ENCODE measurements at places on chromosomes 13 and 19.

GRCh38 chr19:44846455-44847143, 502 bp downstream of the NECTIN2 start:
- DNase-seq = peak; percentile 44

DNA sequence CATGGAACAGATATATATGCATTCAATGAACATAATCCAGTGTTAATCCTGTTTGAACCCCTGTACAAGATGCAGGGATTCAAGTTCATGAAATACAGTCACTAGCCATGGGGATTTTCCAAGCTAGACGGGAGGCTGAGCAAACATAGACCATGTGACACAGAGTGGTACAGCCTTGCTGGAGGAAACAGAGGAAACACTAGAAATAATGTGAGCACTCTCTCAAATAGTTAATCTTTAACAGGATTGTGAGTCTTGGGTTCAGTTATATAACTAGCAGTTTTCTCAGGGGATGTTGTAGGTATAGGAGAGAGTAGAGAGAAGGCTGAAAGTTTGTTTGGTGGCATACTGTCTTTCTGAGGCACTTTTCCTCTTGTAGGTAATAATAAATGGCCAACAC, 13.9 kb upstream of the LGALS16 start:
- DNase-seq = no peak

DNA sequence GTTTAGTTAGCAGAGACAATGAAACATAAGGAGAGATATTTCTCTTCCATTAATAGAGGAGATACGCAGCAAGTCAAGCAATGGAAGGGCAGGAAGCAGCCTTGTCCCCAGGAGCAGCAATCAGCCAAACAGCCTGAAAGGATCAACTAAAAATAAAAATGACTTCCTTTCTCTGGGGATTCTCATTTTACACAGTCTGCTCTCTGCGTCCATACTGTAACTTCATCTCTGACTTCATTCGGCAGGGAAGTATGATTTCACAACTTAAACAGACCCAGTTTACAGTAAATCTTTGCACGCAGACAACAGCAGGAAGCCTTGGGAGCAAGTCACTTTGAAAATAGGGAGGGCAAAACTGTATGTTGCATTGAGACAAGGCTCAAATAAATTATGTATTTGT, 826.7 kb downstream of the DIAPH3 start:
- no peak for DNase-seq

DNA sequence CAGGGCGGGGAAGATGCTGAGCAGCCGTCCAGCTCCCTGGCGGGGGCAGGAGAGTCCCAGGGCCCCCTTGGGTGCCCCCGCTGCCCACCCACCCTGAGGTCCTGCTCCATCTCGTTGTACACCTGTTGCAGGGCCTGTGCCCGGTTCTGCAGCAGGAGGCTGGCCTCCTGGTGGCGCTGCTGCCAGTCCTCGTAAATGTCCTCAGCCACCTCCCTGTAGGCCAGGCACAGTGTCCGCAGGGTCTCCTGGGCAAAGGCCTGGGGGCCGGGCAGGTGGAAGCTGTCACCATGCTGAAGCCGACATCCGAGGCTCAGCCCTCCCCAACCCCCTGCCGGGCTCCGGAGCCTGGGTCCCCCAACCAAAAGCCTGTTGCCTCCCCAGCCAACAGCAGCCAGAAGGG, 20.2 kb downstream of the ATP8B3 start:
- no peak for DNase-seq

DNA sequence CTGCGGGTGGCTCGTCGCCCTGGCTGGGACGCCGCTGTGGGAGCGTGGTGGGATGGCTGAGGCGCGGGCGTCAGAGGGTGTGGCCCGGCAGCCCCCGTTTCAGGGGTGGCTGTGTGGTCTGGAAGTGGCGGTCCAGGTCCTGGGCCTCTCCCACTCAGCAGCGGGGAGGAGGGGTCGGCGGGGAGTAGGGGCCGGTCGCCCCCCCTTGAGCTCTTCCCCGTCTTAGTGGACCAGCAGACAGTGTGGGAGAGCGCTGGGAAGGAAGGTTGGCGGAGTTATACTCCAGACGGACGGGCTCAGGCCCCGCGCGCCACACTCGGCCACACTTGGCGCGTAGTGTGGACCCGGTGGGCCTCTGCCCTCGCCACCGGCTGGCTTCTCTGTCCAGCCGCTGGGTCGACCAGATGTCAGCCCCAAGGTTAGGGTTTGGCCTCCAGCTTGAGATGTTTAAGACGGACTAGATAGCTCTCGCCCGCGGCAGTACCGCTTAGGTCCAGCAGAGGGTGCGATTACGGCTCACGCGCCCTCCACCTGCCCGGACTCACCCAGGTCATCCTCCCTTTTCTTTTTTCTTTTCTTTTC, 21.7 kb upstream of the ZNF429 start:
- DNase-seq = no peak

DNA sequence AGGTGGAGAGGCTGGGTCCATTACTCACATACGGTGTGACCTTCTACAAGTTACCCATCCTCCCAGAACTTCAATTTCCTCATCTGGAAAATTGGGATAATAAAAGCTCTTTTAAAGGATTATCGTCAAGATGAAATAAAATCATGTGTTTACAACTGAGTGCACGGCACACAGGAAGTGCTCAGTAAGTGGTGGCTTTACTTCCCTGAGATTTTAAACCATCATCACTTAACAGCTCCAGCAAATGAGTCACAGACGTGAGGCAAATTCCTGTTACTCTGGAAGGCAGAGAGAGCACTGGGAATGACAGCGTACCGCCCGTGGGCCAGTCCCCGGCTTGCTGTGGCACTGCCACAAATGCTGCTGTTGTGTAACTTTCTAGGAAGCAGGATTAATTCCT, 64.1 kb downstream of the MRPL57 start:
- DNase-seq = peak; percentile 48

GRCh38 chr13:98353750-98354149, 176.7 kb upstream of the RNF113B start:
- DNase-seq = peak; percentile 37

DNA sequence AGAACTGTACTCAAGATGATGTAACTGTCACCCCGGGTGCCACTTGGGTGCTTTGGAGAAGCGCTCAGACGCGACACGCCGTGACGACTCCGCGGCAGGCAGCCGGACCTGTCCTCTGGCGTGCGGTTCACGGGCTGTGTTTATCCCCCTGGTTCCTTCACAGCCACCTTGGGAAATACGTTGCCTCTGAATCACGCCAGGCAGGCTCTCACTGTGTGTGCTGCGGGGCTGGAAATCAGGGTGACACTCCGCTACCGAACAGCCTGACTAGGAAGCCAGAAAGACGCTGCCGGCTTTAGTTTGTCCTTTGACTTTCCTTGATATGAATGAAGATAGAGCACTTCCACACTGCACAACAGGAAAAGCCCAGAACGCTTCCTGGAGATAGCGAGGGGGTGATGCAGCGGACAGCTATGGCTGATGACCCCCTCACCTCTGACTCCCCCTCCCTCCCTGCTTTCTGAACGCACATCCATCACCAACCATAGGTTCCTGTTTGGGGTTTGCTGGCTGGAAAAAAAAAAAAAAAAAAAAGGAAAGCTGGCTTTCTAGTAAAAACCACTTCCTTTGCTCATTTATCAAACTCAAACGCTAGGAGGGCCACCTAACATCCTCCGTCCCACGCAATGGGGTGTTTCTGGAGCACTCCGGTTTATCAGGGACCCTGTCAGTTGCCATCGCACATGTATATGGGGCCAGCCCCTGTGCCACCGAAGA, 3.7 kb upstream of the GP6 start:
- DNase-seq = no peak

- DNase-seq = peak; percentile 33
These were observed 472.7 kb downstream of the DIAPH3 start for GRCh38 chr13:59690857-59691500.

DNA sequence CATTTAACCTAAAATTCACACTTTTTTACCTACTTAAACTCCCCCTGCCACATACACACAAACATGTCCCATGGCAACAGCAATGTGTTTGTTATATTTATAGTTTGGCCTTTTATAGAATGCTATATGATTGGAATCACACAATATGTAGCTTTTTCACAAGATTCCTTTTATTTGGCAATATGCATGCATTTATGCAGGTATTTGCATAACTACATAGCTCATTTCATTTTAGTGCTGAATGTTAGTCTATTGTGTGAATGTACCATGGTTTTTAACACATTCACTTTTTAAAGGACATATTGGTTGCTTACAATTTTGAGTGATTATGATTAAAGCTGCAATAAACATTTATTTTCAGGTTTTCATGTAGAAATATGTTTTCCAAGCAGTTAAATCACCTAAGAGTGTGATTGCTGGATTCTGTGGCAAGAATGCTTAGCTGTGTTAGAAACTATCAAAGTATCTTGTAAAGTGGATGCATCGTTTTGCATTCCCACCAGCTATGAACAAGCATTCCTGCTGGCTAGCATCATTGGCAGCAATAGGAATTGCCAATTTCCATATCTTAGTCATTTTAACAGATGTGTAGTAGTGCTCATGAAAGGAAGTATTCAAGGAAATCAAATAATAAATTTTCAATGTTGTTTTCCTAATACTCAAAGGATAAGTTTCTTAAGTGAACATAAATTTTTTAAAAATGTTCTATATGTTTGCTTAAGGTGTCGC, 557.0 kb downstream of the SLITRK1 start:
- peak; percentile 73 for DNase-seq

DNA sequence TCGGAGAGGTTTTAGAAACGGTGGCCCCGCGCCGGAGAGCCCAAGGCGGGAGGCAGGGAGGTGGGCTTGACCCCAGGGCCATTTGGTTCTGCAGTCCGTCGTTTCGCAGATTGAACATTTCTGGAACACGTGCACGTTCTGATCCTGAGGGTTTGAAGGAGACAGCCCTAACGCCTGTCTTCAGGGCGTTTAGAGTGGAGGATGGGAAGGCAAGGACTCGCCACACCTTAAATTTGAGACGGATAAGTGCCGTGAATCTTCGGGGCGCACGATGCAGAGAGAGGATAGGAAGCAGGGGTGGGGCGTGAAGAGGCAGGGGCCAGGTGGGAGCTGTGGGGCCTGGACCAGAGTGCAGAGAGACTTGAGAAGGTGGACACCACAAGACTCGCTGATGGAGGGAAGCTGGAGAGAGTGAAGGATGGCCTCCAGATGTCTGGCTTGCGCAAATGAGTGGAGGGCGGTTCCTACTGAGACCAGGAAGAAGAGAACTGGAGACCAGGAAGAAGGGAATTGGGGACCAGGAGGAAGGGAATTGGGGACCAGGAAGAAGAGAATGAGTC, 804 bp upstream of the MIER2 start:
- no peak for DNase-seq

GRCh38 chr13:99733346-99733745, 232.1 kb downstream of the TM9SF2 start:
- DNase-seq = no peak

- DNase-seq = no peak
These were observed 28.4 kb downstream of the MYH14 start for GRCh38 chr19:50231821-50232220.

DNA sequence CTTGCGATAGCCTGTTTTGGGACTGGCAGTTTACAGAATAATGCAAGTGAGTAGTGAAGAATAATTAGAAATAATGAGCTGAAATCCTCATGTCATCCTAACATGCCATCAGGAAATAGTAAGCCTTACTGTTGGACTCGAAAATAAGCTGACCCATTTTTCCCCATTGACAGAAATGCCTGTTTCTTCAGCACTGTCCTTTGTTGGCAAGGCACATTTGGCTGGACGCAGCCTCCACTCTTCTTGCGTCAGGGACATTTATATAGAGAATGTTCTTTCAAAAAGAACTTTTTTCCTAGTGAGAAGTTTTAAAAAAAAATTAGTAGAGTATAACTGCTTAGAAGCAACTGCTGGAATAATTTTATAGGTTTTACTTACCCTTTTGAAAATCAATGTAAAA, 47.1 kb downstream of the ARHGAP35 start:
- no peak for DNase-seq

- no peak for DNase-seq
These were observed 23.6 kb downstream of the LYL1 start for GRCh38 chr19:13078897-13079541.

- DNase-seq = peak; percentile 6
These were observed at the start of gene ZNF560 for GRCh38 chr19:9498183-9498902. Gene ZNF560 (minus strand): TSS chr19:9498616. CDS start chr19:9475313, 23,303 bp downstream.

DNA sequence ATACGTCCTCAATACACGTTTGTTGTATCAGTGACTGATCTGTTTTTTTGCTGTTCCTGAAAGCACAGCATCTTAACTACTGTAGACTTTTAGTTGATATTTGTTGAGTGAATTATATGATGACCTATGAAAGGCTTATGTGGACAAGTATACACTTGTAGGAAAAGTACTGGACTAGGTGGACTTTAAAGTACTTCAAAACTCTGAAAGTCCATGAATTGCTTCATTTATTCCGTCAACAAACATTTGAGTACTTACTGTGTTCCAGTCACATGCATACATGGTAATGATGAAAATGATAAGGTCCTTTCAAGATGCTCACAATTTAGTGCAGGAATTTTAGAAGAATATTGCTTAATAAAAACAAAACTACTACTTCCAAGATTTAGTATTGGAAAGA, 3.1 kb downstream of the WDFY2 start:
- DNase-seq = no peak
